ENCODE measurements at places on chromosomes 2 and 18. TPM values are rescaled to one million over a fixed set of nuclear protein-coding genes. Genes with fewer than 3 reads are reported as not detected.

UGP2 gene
- total RNA-seq, result 122 TPM

ZBTB14 gene
- 7.8 TPM for total RNA-seq

RBFA gene
- 15.6 TPM for total RNA-seq

TUBA4B gene
- not detected for total RNA-seq

MAPK4 gene
- not detected for total RNA-seq

STARD6 gene
- total RNA-seq, result not detected

CFAP53 gene
- 0.71 TPM for total RNA-seq

NAT8 gene
- total RNA-seq, result not detected

ARHGAP25 gene
- total RNA-seq, result 0.14 TPM

RAPGEF4 gene
- 1.9 TPM for total RNA-seq

SLC30A3 gene
- under 0.01 TPM for total RNA-seq

PAX3 gene
- not detected for total RNA-seq

IL18RAP gene
- not detected for total RNA-seq
